ENCODE measurements at places on chromosomes 13 and 19.

- peak; percentile 60 for DNase-seq
Observed at GRCh38 chr13:84566780-84567179, 684.5 kb upstream of the SLITRK1 start.

GRCh38 chr19:55520691-55521292, 16.1 kb downstream of the SBK2 start:
- DNase-seq, result no peak

GRCh38 chr19:44260695-44261446, 1.2 kb downstream of the ZNF233 start:
- no peak for DNase-seq

- no peak for DNase-seq
Observed at GRCh38 chr19:14003251-14004055, 2.7 kb downstream of the RFX1 start.

DNA sequence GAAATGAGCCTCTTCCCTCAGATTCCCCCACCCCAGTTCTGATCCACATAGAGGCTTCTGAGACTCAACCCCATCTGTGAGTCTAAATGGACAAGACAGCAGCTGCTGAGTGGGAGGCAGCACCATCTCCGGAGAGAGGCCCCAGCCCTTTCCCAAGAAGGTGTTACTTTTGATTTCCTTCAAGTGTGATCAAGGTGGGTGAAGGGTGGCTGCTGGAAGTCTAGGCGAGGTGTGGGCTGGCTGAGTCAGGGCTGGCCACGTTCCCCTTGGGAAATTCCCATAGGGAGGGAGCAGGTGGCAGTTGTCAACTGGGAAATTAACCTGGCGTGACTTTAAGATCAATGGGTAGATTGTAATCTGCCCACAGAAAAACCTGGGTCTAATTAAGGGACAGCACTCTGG, 148.0 kb downstream of the FOXO1 start:
- DNase-seq, result no peak

GRCh38 chr13:85896516-85897450, 97.6 kb upstream of the SLITRK6 start:
- no peak for DNase-seq

DNA sequence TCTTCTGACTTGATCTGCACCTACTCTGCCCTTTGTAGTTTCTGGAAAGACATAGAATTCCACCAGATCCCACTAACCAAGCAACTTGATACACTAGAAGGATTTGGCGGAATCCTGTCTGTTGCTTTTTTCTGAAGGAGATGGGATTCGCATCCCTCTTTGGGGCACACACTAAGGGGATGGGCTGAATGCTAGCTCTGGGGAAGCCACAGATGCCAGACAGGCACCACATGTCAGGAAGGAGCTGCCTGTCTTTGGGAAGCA, 52.1 kb downstream of the SERP2 start:
- DNase-seq, result no peak

GRCh38 chr19:1134431-1134830, 30.6 kb downstream of the GPX4 start:
- DNase-seq, result no peak

DNA sequence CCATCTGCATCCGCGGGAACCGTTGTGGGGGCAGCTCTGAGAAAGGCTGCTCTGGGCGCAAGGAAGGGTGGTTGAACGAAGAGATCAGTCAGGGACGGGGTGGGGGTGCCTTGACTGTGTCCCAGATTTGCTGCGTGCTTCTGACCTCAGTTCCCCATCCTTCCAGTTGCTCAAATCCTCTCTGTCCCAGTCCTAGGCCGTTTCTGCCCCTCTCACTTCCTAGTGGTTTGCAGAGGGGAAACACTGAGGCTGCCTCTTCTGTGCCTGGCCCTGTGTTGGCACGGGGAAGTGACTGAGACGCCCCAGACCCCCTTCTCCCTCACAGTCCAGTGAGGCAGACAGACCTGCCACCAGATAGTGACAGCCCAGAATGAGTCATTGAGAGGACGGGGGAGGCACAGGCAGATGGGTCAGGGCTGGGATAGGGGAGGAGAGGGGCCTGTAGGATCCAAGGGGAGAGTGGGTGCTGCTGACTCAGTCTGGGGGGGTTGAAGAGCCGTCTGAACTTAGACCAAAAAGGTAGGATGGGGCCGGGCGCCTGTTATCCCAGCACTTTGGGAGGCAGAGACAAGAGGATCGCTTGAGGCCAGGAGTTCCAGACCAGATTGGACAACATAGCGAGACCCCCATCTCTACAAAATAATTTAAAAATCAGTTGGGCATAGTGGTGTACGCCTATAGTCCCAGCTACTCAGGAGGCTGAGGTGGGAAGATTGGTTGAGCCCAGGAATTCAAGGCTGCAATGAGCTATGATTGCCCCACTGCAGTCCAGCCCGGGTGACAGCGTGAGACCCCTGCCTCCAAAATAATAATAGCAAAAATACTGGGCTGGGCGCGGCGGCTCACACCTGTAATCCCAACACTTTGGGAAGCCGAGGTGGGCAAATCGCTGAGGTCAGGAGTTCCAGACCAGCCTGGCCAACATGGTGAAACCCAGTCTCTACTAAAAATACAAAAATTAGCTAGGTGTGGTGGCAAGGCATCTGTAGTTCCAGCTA, 26.5 kb downstream of the NUMBL start:
- DNase-seq, result no peak

- DNase-seq, result peak; percentile 81
Observed at GRCh38 chr19:45886427-45887199, 672 bp upstream of the IRF2BP1 start.

DNA sequence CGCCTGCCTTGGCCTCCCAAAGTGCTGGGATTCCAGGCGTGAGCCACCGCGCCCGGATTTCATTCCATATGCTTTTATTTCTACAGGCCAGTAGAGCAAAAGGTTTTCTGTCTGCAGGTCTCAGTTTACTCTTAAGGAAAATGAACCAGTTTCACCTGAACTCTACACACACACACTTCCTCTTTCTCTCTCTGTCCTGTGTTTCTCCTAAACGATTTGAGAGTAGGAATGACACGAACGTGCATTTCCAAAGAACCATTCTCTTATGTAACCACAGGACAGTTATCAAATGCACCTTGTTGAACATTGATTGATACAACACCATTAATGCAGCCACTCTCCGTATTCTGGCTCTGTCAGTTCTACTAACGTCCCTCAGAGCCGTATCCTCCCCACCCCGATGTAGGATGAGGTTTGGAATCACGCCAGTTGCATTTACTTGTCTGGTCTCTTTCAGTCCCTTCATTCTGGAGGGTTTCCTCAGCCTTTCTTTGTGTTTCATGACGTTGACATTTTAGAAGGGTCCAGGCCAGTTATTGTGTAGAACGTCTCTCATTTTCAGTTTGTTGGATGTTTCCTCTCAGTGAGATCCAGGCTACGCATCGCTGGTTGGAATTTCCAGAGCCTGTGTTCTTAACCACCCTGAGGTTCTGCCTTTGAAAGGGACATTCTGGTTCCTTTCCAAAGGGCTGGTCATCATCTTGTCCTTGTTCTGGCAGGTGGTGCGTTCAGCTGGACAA, 36.0 kb downstream of the BICRA start:
- no peak for DNase-seq

DNA sequence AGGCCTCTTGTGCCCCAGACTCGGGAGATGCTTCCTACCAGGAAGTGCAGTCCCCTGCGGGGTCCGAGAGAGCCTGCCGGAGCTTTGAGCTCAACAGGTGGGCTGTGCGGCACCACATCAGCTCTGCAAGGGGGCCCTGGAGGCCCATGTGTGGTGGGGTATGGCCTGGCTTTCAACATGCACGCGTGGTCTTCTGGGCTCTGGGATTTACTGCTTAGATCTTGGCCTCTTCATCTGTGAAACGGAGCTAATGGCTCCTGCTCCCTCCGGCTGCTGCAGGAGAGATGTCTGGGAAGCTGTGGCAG, 18.0 kb downstream of the NDUFB7 start:
- DNase-seq, result no peak

- DNase-seq, result no peak
Observed at GRCh38 chr19:37009871-37010270, 68.4 kb upstream of the ZNF420 start.

All from COR-L47 (cell line).